ENCODE measurements at places on chromosomes 16 and 17.

DNA sequence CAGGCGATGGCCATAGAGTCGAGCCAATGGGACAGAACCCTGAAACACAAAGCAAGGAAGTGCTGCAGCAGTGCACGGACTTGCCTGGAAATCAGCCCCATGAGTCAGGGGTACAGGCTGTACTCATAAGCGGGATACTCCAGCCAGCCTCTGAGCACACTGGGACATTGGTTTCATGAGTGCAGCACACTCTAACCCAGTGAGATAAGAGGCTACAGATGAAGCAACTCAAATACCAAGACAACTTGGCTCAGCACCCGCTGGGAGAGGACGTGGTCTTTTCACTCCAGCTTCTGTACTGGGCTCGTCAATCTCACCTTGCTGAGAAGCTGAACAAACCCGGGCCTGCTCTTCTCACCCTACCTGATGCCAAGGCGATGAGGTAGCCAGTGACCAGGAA lies 98.2 kb downstream of the AXIN2 start:
- no peak for DNase-seq

- DNase-seq, result no peak
These were observed 1.7 kb downstream of the ATP2C2 start for GRCh38 chr16:84369938-84370627.

- DNase-seq, result no peak
These were observed 8.6 kb downstream of the ZNHIT3 start for GRCh38 chr17:36495076-36495578.

- DNase-seq, result no peak
These were observed 4.7 kb upstream of the GPRC5C start for GRCh38 chr17:74427048-74427762.

DNA sequence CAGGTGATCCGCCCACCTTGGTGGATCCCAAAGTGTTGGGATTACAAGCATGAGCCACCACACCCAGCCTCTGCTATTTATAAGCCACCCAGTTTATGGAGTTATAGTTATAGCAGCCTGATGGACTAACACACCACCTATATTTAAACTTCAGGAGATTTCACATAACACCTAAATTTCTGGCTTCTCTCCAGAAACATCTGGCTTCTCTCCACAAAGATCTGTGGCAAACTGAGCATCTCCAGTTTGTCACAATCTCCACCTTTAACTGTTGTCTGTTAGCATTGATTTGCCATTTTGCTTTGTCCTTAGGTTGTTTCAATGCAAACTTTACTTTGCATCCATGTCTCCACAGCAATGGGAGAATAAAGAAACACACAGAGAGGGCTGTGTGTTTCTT lies 39.6 kb downstream of the GDE1 start:
- DNase-seq, result no peak

GRCh38 chr17:28533091-28533807 lies 19.2 kb downstream of the UNC119 start:
- DNase-seq, result no peak

DNA sequence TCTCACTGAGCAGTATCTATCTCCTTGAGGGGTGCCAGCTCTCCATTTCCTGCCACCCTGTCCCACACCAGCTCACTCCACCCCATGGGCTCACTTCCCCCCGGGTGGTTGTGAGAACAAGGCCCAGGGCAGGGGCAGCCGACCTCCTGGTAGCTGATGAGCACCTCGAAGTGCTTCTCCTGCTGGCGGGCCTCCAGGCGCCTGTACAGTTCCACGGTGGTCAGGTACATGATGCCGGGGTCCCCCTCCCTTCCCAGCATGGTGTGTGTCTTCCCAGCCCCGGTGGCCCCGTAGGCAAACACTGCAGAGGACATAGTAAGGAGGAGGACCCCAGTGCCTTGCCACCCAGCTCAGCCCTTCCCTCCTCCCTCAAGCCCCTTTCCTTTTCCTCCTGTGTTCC lies 12.5 kb downstream of the KIF18B start:
- DNase-seq, result no peak

DNA sequence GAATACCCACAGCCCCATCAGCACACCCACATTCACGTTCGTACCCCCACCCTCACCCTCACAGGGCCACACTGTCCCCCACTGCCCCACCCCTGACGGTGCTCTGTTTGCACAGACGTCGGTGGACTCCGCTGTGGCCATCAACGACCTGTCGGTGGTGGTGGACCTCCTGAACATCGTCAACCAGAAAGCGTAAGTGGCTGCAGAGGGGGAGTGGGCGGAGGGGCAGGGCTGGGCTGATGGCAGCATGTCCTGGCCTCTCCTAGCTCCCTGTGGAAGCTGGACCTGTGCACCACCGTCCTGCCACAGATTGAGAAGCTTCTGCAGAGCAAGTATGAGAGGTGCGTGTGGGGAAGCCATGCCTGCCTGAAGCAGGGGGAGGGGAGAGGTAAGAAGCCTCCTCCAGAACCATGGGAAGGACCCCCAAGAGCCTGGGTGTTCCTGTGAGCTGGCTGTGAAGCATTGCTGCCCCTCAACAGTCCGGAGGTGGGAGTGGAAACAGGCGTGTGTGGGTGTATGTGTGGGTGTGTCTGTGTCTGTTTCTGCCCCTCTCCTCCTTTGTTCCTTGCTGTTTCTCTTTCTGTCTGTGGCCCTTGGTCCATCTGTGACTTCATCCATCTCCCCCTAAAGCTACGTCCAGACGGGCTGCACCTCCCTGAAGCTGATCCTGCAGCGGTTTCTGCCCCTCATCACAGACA lies 20.3 kb downstream of the KATNB1 start:
- no peak for DNase-seq

DNA sequence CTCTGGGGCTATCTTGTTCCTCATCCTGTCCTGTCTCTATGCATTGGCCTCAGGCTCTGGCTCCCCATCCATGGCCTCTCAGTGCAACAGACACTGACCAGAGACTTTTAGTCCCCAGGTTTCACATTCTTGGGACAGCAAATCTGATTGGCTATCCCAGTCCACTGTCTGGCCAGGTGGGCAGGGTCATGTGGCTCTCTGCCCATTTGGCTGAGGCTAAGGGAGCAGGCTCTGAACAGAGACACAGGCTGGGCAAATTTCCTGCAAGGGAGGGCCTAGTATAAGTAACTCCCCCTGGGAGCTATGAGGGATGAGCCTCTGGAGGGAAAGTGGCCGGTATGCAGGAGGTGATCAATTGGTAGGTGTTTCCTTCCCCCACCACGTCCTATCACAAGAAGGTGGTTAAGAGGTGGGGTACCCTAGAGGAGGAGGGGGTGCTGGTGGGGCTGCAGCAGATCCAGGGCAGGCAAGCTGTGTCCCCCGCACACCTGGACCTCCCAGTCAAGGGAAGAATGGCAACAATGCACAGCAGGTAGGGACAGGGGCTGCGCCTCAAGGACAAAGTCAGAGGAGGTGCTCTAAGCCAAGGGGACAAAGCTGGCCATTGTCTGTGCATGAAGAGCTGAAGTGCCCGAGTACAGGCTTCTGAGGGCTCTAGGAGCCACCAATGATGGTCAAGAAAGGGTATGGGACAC lies 13.2 kb downstream of the XYLT2 start:
- no peak for DNase-seq

- no peak for DNase-seq
These were observed 6.9 kb downstream of the ZACN start for GRCh38 chr17:76085731-76086366.

GRCh38 chr17:40063187-40063771 lies 514 bp downstream of the THRA start:
- no peak for DNase-seq

DNA sequence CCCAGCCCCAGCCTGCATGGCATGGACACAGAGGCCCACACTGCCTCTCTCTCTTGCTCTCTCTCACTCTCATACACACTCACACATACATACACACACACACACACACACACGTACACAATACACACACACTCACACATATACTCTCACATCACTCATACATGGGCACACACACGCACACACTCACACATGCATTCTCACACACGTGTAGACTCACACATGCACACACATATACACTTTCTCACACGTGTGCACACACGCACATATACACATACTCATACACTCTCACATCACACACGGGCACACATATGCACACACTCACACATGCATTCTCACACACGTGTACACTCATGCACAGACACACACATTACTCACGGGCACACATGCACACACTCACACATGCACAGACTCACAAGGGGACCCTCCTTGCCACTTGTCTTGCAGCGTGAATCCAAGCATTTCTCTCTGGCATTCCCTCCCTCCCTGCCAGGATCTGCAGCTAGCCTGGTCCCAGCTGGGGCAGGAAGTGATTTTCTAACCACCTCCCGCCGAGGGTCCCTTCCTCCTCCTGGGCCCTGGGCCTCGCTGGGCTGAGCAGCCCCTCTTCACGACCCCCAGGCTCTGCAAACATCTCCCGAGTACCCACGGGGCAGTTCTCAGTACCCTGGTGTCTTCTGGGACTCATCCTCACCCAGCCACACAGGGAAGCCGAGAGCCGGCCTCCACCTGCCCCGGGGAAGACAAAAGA lies 37.5 kb downstream of the IL21R start:
- no peak for DNase-seq

DNA sequence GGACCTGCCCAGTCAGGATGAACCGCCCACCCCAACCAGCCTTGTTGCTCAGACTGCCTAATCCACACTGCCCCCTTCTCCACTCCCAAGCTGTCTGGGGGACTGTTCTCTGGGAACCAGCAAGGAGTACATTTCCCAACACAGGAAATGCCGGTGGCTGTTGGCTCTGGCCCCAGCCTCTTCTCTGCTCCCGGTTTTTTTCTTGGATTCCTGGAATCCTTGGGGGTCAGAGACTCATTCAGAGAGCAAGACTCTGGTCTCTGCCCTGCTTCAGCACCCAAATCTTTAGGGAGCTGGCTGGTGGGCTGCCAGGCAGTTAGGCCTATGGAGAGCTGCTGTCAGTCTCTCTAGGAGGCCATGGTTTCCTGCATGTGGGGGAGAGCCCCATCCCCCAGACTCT lies 10.8 kb upstream of the MTMR4 start:
- DNase-seq, result no peak

GRCh38 chr17:59798111-59798510 lies 90.7 kb downstream of the VMP1 start:
- no peak for DNase-seq
